ENCODE measurements at places on chromosomes 16 and 17.

DNA sequence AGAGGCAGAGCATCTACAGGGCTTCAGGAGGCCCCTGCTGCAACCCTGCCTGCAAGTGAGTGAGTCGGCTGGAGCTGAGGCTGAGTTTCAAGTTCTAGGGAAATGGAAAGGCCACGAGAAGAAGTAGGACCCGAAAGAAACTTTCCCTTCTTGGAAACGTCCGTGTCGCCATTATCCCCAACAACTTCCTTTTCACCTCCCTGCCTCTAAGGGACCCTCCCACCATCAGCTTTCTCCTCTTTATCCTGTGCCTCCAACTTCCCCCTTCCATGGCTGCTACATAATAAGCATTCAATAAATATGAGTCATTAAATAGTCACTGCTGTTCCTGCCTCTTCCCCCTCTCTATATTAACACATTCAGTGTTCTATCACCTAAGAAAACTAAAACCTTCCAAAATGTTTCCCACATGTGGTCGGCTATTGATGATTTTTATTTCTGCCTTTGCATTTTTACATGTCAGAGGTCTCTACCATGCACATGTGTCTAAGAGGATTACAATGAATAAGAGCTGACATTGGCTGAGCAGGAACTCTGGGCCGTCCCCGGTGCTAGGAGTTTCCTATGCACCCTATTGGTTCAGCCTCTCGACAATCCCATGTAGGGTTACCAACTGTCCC is 115.9 kb upstream of the TNRC6C start:
- peak; percentile 64 for DNase-seq

- no peak for DNase-seq
Observed at GRCh38 chr16:17668386-17668785, 197.6 kb upstream of the XYLT1 start.

- DNase-seq = no peak
Observed at GRCh38 chr17:67491009-67491680, 114.1 kb downstream of the PITPNC1 start.

- DNase-seq = no peak
Observed at GRCh38 chr16:68046106-68046505, 23.0 kb downstream of the DUS2 start.

- no peak for DNase-seq
Observed at GRCh38 chr17:80671039-80671824, 126.6 kb downstream of the RPTOR start.

GRCh38 chr16:11530171-11530940 is 56.4 kb downstream of the LITAF start:
- no peak for DNase-seq

- no peak for DNase-seq
Observed at GRCh38 chr17:10621397-10621796, 35.7 kb downstream of the MYH3 start.

DNA sequence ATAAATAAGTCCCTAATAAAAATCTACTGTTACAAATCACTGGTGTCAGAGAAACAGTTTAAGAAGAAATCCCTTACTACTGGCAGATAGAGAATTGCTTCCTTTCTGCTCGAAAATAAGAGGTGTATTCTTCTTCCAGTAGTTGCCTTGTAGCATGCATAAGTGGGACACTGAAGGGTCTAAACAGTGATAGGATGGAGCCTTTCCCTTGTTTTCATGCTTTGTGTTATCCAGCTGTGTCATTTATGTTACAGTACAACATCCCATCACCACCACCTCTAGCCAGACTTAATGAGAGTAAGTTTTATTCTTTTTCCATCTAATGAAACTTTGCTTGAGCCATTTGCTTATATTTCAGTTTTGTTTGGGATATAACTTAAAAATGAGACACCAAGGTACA is 54.3 kb downstream of the NLK start:
- DNase-seq = no peak

GRCh38 chr17:46732160-46732559 is 86.3 kb downstream of the WNT3 start:
- no peak for DNase-seq

DNA sequence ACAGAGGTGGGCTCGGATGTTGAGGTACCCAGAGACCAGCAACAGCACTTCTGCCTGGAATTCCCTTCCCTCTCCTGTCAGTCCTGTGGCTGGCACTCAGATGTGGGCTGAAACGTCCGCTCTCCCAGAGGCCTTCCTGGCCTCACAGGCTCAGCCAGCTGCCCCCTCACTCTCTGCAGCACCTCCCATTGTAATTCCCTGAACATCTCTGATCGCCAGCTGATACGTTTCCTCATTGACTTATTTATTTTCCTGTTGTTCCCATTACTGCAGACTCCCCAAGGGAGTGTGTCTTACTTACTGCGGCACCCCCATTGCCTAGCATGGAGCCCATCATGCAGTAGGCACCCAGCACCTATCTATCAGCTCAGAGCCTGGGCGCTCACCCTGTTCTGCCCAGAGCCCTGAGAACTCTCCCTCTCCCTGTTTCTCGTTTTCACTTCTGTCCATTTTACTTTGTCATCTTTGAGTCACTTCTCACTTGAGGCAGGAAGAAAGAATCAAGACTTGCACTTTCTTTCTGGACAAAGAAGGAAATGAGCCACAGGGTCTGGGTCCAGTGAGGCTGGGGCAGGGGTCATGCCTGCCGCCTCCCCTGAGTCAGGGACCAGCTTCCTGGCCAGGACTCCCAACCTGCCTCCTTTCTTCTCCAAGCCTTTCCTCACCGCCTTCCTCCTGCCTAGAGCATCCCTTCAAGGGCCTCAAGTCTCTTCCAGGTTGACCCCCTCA is 10.2 kb downstream of the CDH5 start:
- DNase-seq = no peak

- no peak for DNase-seq
Observed at GRCh38 chr17:3506054-3506453, 30.3 kb downstream of the ASPA start.

DNA sequence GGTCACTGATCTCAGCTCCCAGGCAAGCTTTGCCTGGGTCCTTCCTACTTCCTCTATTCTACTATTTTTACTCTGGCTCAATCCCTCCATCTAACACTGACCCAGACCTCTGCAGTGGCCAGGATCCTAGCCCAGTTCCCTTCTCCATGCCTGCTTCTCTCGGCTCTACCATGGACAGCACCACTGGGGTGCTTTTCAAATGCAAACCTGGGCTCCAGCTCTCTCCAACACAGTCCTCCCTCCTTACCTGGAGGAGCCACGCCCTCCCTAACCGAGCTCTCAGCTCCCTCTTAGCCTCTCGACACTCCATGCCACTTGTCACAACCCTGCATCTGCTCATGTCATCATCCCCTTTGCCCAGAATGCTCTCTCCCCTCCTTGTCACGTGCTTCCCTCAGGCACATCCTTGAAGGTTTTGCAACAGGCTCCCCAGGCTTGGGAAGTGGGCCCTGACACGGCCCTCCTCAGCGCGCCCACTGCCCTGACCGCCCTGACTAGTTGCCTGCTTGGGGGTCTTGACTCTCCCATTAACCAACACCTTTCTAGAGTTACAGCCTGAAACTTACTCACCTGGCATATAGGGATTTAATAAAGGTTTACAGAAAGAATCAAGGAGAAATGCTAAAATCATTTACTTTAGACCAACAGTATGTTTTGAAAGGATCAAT is 41.6 kb downstream of the MARF1 start:
- no peak for DNase-seq

- no peak for DNase-seq
Observed at GRCh38 chr16:67652578-67653127, 7.4 kb downstream of the ACD start.

- DNase-seq = no peak
Observed at GRCh38 chr17:73798111-73798748, 154.0 kb upstream of the SDK2 start.
